ENCODE measurements at places on chromosomes 6 and 20.
A peak's percentile ranks its signal among the peaks of the same experiment; 100 is the strongest.

DNA sequence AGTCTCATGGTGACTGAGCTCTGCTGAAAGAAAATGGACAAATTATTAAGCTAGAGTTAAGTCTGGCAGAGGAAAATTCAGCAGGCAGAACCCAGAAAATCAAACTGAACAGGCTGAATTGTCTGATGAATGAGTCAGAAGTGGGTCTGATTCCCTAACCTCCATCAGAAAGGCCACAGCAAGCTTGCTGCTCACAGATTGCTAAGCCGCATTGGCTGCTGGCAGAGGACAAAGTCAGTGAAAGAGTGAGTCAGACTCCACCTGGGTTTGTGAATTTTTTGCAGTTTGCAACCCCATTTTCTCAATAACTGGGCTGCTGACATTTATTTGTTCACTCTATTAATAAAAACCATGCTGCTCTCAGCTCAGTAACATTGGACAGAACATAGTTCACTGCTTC, 191.3 kb downstream of the EPM2A start:
- DNase-seq, result no peak
- no peaks in the 10 kb centered on the region for H3K36me3 ChIP-seq
- no peaks in the 10 kb centered on the region for H3K27me3 ChIP-seq
- no peak overlapping the region for H3K27ac ChIP-seq

- H3K27me3 ChIP-seq, result no peaks in the 10 kb centered on the region
- H3K36me3 ChIP-seq, result no peaks in the 10 kb centered on the region
- H3K4me1 ChIP-seq, result no peaks in the 10 kb centered on the region
Observed at GRCh38 chr6:100271202-100271601, 193.5 kb downstream of the SIM1 start.

- H3K27me3 ChIP-seq, result no peaks in the 10 kb centered on the region
- peaks cover 3% of the 10 kb centered on the region for H3K36me3 ChIP-seq
- H3K4me3 ChIP-seq, result no peak overlapping the region
- peak; percentile 48 for DNase-seq
- peaks cover 7% of the 10 kb centered on the region for H3K4me1 ChIP-seq
Observed at GRCh38 chr6:15623276-15624116, 39.3 kb downstream of the DTNBP1 start.

DNA sequence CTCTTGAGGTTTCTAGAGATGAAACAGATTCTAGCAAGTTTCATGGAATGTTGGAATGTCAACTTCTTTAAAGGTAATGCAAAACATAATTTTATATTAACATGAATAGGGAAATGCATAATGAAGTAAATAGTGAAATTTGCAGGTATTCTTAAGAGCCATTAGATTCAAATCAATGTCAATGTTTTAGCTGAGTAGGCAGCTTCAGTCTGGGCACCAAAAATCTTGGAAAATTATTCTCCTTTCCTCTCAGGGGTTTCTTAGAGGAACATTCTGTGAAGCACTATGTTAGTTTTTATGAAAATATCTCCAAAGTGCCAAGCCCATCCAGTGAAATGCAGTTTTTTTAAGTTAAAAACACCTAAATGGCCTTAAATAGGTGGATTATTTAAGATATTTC, 300.8 kb downstream of the PAX1 start:
- no peak for DNase-seq
- H3K4me3 ChIP-seq, result no peak overlapping the region

- no peak for DNase-seq
- H3K36me3 ChIP-seq, result no peaks in the 10 kb centered on the region
- H3K27me3 ChIP-seq, result no peaks in the 10 kb centered on the region
- no peak overlapping the region for H3K4me3 ChIP-seq
- H3K4me1 ChIP-seq, result no peaks in the 10 kb centered on the region
- no peak overlapping the region for H3K27ac ChIP-seq
Observed at GRCh38 chr20:44024820-44025580, 110.3 kb downstream of the TOX2 start.

GRCh38 chr6:161271343-161272030, 2.4 kb downstream of the AGPAT4 start:
- DNase-seq, result no peak
- no peaks in the 10 kb centered on the region for H3K27me3 ChIP-seq
- H3K4me3 ChIP-seq, result no peak overlapping the region
- peaks cover 6% of the 10 kb centered on the region for H3K4me1 ChIP-seq
- H3K36me3 ChIP-seq, result no peaks in the 10 kb centered on the region

DNA sequence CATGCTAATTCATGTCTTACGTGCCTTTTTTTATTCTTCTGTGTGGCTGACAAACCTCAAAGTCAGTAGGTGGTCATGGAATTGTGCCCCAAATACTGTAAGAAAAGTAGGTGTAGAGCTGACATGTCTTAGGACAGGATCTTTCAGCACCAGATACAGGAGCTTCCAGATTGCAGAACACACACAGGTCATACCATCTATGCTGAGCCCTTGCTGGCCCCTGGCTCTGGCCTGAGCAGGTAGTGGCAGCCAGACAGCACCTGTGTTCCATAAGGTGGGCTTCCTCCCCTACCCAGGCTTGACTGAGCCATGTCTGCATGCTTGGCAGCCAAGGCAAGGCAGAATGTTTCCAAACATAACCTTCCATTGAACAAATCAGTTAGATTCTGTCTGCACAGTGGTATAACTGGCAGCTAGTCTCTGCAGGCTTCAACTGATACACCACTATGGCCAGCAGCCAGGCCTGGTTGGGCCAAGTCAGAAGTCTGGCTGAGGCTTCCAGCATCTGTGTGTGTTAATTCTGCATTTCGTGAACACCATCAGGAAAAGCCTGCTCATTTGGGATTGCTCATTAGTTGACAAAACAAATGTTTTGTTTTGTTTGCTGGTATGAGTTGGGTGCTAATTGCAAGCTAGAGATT, 366.5 kb downstream of the FOXA2 start:
- no peak for DNase-seq
- no peaks in the 10 kb centered on the region for H3K4me1 ChIP-seq
- no peaks in the 10 kb centered on the region for H3K36me3 ChIP-seq
- H3K27ac ChIP-seq, result no peak overlapping the region
- no peaks in the 10 kb centered on the region for H3K27me3 ChIP-seq
- no peak overlapping the region for H3K4me3 ChIP-seq

DNA sequence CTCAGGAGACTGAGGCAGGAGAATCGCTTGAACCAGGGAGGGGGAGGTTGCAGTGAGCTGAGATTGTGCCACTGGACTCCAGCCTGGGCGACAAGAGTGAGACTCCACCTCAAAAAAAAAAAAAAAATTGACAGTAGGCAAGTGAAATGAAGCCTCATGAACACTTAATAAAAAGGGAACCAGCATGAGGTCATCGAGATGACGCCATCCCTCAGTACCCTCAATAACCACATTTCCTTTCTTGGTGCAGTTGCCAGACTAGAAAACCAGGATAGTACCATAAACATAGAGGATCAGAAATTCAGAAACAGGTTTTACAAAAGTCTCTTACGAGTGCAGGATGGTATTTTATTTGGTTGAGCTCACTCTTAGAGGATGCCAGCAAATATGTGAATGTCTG, 584.1 kb downstream of the MAFB start:
- no peaks in the 10 kb centered on the region for H3K27me3 ChIP-seq
- H3K4me3 ChIP-seq, result no peak overlapping the region
- no peak overlapping the region for H3K27ac ChIP-seq
- no peaks in the 10 kb centered on the region for H3K4me1 ChIP-seq
- DNase-seq, result no peak
- H3K36me3 ChIP-seq, result no peaks in the 10 kb centered on the region

GRCh38 chr6:110446405-110446804, 30.0 kb downstream of the SLC22A16 start:
- H3K4me1 ChIP-seq, result peaks cover 9% of the 10 kb centered on the region
- H3K27ac ChIP-seq, result no peak overlapping the region
- DNase-seq, result no peak
- H3K36me3 ChIP-seq, result no peaks in the 10 kb centered on the region
- H3K4me3 ChIP-seq, result no peak overlapping the region

DNA sequence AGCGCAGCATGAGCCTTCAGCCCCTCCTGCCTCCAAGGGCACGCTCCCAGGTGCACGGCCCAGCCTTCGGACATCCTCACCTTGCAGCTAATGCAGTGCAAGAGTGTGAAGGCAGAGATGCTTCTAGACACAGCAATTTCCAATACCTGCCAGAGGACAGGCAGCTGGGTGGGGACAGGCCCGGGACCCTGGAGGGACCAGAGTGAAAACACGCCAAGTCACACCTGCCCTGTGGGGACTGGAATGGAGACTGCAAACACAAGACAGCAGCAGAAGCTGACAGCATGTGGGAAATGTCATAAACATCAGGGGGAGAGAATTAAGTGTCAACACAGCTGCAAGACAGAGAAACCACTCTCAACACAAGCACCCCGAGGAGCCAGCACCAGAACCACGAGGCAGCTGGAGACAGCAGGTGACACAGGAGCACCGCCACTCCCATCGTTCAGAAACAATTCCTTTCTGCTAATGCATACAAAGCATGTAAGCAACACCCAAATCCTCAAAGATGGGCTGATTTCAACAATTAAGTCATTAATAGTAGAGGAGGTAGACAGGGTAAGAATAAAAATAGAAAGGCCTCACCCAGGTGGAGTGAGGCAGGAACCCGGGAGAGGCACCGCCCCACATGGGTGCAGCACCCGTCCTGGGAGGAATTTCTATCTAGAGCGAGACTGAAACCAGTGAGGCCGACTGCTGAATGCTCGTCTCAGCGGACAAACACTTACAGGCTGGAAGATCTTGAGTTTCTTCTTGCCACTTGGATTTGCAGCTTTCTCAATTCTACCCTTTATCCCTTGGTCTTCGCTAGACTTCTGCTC, 17.1 kb downstream of the DIDO1 start:
- H3K27me3 ChIP-seq, result no peaks in the 10 kb centered on the region
- peaks cover 10% of the 10 kb centered on the region for H3K36me3 ChIP-seq
- H3K4me1 ChIP-seq, result no peaks in the 10 kb centered on the region

DNA sequence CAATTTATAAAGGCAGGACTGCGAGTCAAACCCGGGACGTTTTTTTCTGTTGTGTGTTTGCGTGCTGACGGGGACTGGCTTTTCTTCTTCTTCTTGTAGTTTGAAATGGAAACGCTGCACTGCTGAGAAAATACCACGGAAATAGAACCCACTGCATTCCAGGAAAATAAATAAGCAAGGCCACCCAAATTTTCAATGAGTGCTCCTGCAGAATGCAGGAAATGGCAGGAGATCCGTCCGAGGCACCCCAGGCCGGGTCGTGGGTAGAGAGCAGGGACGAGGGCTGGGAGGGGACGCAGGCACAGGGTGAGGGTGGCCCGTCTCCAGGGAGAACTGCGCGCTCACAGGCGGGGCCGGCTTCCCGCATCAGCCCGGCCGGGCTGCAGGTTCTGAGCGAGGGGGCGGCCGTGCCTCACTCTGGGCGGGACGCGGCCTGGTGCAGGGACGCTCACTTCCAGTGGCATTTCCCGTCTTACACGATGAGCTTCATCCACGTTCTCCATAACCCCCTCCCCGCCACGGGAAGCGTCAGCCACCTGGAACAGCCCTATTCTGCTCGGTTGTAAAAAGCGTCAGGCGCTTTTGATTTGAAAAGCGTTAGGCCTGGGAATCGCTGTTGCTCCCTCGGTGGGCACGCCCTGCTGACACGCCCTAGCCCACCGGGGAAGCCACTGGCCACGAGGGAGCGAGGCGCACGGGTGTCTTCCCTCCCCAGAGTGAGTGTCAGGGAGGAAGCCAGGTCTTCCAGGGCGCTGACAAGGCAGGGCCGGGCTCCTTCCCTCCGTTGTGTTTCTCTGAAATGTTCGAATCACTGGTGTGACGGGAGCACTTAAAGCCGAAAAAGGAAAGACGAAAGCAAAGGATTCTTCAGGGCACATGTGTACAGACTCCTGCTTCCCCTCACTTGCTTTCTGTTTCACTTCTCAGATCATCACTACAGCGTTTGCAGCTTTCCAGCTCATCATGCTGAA, 17.9 kb upstream of the EXOC2 start:
- peaks cover 12% of the 10 kb centered on the region for H3K4me1 ChIP-seq
- no peaks in the 10 kb centered on the region for H3K36me3 ChIP-seq
- H3K4me3 ChIP-seq, result peak overlapping the region; percentile 46
- peak overlapping the region; percentile 87 for H3K27ac ChIP-seq

DNA sequence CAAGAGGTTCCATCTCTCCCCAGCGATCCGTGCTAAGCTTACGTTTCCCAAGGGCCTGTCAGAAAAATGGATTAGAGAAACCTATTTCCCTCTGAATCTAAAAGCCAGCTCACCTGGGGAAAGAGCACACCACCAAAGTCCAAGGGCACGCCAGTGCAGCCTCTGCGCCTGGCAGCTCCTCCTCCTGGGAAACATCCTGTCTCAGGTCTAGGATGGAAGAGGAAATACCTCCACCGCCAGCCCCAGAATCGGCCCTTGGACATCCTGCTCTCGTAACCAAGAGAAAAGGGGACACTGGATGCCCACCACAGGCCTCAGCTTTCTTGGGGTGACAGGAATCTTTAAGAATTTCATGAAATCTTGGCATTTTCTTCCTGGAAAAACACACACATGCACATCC, 18.7 kb downstream of the RAMACL start:
- H3K27me3 ChIP-seq, result no peaks in the 10 kb centered on the region

- peaks cover 20% of the 10 kb centered on the region for H3K4me1 ChIP-seq
- DNase-seq, result peak; percentile 50
- H3K4me3 ChIP-seq, result no peak overlapping the region
- no peaks in the 10 kb centered on the region for H3K36me3 ChIP-seq
Observed at GRCh38 chr6:28589234-28589956, 63.7 kb downstream of the GPX5 start.
